ENCODE measurements at places on chromosomes 3 and 15.

GRCh38 chr3:17089314-17089700, 204.6 kb downstream of the PLCL2 start:
- no peak for DNase-seq

DNA sequence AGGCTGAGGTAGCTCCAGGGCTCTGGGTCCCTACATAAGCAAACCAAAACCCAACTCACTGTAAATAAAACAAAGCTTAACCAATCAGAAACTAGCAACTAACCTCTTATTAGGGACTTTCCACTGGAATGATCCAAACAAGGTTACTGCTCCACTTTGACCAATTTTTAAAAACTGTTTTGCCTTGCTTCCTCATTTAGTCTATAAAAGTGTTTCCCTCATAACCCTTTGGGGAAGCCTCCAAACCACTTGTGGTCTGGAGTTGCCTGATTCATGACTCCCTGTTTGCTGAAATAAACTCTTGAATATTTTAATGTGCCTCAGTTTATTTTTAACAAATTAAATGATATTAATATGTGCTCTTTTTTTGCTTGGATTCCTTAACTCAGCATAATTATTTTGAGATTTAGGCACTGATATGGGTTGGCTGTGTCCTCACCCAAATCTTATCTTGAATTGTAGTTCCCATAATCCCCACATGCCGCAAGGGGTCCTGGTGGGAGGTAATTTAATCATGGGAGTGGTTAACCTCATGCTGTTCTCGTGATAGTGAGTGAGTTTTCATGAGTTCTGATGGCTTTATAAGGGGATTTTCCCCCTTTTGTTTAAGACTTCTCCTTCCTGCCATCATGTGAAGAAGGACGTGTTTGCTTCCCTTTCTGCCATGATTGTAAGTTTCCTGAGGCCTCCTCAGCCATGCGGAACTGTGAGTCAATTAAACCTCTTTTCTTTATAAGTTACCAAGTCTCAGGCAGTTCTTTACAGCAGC, 90.6 kb downstream of the CD200R1L start:
- DNase-seq, result no peak

DNA sequence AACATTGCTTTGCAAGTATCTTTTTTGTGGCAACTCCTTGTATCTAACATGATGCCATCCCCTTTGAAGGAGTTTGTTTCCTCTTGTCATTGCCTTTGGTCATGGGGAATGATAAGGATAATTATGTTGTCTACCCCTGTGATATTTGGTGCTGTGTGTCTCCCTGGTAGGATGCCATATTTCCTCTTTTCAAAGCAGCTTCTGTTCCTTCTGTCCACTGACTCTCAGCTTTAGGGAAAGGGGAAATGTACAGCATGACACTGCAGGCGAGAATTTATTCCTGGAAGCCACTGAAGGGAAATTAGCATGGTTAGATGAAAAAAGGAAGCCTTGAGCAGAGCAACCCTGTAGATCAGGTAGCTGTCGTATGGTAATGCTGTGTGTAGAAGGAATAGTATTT, 576.7 kb downstream of the CADM2 start:
- DNase-seq, result no peak

DNA sequence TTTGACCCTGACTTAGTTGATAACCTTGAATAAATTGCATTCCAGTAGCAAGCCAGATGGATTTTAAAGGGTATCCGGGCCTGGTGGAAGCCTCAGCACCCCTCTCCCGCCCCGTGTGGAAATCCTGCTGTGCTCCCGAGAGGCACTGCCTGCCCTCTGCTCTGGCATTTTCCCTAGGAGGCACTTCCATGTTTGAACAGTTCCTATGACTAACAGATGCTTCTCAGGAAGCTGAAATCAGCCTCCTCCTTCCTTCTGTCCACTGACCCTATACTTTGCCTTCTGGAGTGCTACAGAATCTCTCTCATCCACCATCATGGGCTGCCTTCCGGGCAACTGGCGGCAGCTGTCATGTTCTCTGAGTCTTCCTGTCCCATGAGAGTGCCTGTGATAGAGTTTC, 90.8 kb downstream of the GABRG3 start:
- no peak for DNase-seq

DNA sequence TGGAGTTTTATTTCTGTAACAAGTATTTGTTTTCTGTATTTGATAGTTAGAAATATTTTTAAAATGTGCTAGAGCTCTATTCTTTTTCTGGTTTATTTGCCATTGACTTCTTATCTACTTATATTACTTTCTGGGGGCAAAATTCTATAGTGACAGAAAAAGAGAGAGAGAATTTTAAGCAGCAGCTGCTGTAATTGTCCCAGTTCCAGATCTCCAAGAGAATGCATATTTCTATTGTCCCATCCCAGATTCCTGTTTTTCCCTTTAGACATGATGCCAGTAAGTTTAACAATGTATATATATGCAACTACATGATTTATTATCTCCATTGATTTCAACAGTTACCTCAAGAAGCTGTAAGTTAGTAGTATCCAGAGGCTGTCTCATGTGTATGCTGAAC, 541.7 kb upstream of the ZNF385D start:
- DNase-seq, result no peak

- DNase-seq, result no peak
These were observed 42.7 kb upstream of the GAP43 start for GRCh38 chr3:115580566-115580965.

DNA sequence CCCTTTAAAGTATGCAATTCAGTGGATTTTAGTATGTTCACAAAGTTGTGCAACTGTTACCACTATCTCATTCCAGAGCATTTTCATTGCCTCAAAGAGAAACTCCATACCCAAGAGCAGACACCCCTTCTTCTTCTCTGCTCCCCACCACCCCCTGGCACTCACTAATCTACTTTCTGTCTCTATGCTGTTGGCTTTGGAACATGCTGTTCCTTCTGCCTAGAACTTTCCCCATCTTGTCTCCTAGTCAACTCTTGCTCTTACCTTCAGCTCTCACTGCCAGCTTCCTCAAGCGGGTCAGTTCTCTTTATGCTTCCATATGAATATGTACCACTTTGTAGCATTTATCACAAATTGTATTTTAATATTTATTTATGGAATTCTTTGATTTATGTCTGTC, 50.1 kb downstream of the TYRO3 start:
- no peak for DNase-seq

- DNase-seq, result no peak
These were observed 31.6 kb upstream of the OR5K4 start for GRCh38 chr3:98322101-98322500.

GRCh38 chr3:78140274-78140673, 1100.4 kb downstream of the ROBO2 start:
- DNase-seq, result no peak

GRCh38 chr3:146496726-146497125, 27.4 kb upstream of the PLSCR2 start:
- DNase-seq, result no peak

DNA sequence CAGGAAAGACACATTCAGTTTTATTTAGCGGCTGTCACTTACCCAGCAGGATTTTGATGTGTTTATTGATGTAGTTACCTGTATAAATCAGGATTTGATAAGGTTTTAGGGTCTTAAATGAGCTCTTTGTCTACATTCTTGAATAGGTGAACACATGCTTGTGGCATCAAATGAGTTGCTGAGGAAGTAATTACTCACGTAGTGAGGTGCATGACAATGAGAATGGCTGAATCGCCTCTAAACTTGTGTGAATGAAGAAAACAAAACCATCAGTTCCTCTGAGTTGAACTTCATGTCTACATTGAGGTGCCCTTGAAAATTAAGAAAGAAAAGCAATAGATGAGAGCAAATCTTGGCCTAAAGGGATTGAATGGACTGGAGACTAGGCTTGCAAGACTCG, 245.6 kb upstream of the SATB1 start:
- DNase-seq, result no peak

DNA sequence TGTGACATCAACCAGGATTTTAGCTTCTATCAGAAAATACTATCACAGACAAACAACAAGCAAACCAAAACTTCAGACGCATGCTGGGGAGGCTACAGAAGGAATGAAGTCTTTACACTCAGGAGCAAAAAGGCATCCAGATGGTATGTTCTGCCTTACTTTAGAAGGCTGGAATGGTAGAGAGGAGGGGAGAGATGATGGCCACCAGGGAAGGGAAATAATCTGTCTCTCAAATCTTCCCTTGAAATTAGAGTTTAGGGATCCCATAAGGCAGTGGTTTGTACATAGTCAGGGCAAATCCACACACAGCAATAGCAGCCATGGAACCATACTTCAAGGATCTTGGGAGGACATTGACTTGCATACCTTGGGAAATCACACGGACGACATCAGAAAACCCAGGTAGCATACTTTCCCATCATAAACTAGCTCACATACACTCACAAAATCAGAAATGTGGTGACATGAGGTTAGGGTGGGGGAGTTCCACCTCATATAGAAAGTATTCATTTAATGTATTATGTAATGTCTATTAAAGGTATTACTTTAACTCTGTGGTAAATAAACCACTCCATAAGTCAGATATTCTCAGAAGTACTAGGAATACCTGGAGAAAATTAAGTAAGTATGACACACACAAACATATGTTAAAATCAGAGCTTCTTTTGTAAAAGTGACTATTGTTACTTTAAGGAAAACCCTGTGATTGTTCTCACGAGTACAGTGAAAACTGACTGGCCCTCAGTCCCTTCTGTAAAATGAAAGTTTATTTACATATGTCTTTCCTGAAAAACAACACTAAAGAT, 9.4 kb downstream of the BTLA start:
- DNase-seq, result no peak

DNA sequence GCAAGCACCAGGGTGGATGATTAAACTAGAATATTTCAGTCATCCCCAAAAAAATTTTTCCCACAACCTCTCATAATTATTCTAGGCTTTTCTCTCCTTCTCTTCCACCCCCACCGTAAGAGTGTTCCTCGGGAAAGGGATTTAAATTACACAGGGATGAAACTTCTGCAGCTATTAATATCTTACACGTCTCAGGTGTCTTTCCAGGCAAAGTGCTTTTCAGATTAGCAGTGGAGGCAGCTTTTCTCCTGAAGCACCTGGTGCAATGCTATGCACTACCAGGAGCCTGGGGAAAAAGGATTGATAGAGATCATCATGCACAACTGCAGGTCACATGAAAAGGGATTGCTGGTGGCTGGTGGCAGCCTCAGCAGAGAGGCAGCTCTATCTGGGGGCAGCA, 250.4 kb downstream of the NTRK3 start:
- DNase-seq, result no peak

GRCh38 chr3:136658946-136659682, 93.1 kb downstream of the STAG1 start:
- no peak for DNase-seq

GRCh38 chr3:25532431-25533162, 104.5 kb downstream of the RARB start:
- DNase-seq, result peak; percentile 21

- DNase-seq, result no peak
These were observed 122.6 kb downstream of the OSBPL10 start for GRCh38 chr3:31858439-31858838.

GRCh38 chr3:14397531-14397930, 4.9 kb upstream of the SLC6A6 start:
- DNase-seq, result no peak

GRCh38 chr3:173404156-173404555, 6.6 kb downstream of the NLGN1 start:
- no peak for DNase-seq

All from activated T-cell treated with anti-CD3 and anti-CD28 coated beads for 48 hours (primary cell).